ENCODE measurements at places on chromosomes 12 and 14.
A peak's percentile ranks its signal among the peaks of the same experiment; 100 is the strongest.

GRCh38 chr12:68375756-68376695 is 43.9 kb upstream of the MDM1 start:
- DNase-seq = peak; percentile 20

DNA sequence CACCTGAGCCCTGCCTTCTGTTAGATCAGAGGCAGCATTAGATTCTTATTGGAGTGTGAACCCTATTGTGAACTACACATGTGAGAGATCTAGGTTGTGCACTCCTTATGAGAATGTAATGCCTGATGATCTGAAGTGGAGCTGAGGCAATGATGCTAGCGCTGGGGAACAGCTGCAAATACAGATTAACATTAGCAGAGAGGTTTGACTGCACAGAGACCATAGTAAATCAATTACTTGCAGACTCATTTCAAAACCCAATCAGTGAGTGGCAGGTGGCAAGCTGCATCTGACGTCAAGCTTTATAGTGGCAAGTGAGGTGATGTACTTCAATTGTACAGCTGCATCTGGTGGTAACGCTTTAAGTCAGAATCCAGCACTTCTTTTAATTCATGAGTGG is 141.6 kb downstream of the GPHN start:
- no peak for DNase-seq

- DNase-seq = no peak
Measured at GRCh38 chr12:74598819-74599218, 61.2 kb downstream of the ATXN7L3B start.

DNA sequence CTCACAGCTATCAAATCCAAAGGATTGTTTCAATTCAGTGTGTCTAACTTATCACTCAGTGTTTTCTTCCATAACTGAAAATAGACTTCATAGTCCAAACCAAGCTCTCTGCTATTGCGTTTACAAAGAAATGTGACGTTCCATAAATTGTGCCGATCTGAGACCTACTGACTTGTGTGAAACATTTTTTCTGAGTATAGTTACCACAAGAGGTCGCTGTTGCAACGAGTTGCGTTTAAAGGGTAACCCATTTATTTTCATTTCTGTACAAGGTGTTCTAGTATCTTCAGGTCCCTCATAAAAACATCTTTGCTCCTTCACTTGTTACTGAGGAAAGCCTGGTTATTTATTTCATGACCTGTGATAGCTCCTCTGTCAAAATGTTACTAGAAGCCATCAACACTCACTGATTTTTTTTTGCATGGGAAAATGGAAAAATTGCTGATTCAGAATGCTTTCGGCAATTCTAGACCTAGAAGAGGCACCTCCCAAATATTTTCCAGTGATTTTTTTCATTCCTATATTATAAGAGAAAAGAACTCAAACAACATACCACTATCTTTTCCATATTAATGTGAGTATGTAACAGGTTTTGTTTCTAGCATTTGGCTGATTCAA is 60.9 kb upstream of the OR4E1 start:
- DNase-seq = peak; percentile 35

Measured in NCI-H1105 treated with DMSO at 0.1 percent for 48 hours (cell line).